Activated T-cell treated with anti-CD3 and anti-CD28 coated beads for 24 hours (primary cell): ENCODE measurements at places on chromosomes 11 and 22.

DNA sequence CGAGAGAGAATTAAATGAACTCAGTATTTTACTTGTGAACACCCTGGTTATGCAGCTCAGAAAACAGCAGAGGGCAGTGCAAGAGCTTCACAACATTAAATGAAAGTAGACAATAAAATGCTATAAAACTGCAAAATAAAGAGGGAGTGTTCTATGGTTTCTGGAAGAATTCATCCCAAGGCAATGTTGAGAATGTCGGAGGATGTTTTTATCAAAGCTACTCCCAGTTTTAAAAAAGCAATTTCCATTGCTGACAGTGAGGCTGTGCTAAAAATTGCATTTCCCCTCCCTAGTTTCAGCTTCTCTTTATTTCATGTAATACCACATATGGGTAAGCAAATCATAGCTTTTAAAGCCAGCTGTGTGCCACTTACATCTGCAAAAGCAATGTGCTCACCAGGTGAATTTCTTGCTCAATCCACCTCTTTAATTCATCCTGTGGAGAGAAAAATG is 296.8 kb downstream of the RAB38 start:
- DNase-seq = no peak

GRCh38 chr22:47914481-47915097 is 1152.1 kb downstream of the TBC1D22A start:
- DNase-seq = no peak

DNA sequence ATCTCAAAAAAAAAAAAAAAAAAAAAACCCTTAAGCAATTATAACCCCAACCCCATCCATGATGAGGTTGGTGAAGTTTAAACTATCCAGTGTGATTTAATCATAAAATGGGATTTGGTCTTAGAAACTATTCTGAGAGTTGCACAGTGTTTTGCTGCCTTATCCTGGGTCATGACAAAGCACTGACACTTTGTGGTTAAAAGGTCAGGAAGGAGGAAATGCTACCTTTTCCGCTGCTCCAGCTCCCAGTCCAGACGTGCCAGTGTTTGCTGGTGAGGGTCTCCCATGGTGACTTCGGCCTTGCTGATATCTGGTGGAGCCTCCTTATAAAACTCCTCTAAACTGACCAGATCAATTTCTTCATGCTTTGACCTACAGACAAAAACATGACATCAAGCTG is 14.5 kb downstream of the THOC5 start:
- no peak for DNase-seq

DNA sequence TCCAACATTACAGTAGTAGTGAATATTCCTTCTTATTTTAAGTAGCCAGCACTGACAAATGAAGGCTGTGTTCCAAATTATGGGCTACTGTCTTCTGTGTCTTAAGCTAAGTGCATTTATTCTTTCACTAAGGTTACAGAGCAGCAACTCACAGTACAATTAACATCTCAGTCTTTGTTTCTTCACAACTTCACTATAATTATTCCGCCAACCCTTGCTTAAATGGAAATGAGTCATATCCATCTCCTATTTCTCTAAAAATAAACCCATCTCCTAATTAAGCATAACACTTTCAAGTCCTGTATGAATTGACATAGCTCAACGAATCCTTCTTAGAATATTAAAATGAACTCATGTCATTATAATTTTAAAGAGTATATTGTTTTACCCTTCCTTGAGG is 6.7 kb downstream of the ETS1 start:
- no peak for DNase-seq

- no peak for DNase-seq
Measured at GRCh38 chr11:22680628-22681027, 14.2 kb downstream of the GAS2 start.

DNA sequence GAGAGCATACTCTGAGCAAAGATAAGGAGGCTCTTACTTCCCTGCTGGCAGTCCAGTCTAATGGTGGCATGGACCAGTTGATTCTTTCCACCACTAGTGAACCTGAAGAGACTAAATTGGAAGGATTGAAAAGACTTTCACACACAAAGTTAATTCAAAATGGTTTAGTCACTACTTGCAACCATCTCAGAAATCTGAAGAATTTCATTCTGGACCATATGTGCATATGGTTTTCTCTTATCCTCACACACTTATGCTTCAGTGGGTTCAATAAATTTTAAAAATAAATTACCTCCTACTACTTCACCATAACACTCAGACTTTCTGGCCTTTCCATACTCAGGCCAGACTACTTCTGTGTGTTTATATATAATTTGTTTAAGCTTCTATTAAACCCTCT is 44.7 kb downstream of the CADM1 start:
- DNase-seq = no peak

GRCh38 chr11:14544611-14545010 is 24.4 kb upstream of the PSMA1 start:
- DNase-seq = no peak

DNA sequence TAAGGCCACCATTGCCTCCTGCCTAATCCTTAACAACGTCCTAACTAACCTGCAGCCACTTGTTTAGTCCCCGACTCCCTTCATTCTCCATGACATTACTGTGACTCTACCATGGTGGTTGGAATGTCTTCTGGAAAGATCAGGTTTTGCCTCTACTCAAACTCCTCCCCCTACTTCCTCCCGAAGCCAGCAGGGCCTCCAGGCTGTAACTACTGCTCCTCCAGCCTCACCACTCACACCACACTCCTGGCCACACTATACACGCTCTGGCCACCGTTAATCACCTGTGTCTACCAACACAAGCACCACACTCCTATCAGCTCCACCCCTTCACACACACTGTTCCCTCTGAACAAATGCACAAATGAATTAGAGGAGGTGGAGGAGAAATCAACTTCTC is 69.2 kb downstream of the PACSIN2 start:
- no peak for DNase-seq

GRCh38 chr11:59189986-59190385 is 18.1 kb downstream of the DTX4 start:
- DNase-seq = no peak

GRCh38 chr22:29702000-29702930 is 17.5 kb upstream of the CABP7 start:
- no peak for DNase-seq
